ENCODE measurements at places on chromosomes 2 and 18.

GRCh38 chr2:29663268-29663667 lies 258.1 kb downstream of the ALK start:
- peak; percentile 19 for DNase-seq

GRCh38 chr18:68874361-68874760 lies 76.5 kb downstream of the CCDC102B start:
- no peak for DNase-seq

GRCh38 chr2:100365434-100365833 lies 43.1 kb upstream of the LONRF2 start:
- peak; percentile 50 for DNase-seq

- DNase-seq = peak; percentile 21
Observed at GRCh38 chr2:25567406-25567805, 106.0 kb downstream of the DTNB start.

GRCh38 chr2:68784188-68784587 lies 49.6 kb downstream of the ARHGAP25 start:
- DNase-seq = no peak

GRCh38 chr2:3465844-3466481 lies 53.4 kb downstream of the ADI1 start:
- DNase-seq = peak; percentile 83

GRCh38 chr18:54173250-54173649 lies 51.2 kb downstream of the MBD2 start:
- no peak for DNase-seq

GRCh38 chr18:69217196-69218000 lies 183.3 kb upstream of the DOK6 start:
- DNase-seq = no peak

DNA sequence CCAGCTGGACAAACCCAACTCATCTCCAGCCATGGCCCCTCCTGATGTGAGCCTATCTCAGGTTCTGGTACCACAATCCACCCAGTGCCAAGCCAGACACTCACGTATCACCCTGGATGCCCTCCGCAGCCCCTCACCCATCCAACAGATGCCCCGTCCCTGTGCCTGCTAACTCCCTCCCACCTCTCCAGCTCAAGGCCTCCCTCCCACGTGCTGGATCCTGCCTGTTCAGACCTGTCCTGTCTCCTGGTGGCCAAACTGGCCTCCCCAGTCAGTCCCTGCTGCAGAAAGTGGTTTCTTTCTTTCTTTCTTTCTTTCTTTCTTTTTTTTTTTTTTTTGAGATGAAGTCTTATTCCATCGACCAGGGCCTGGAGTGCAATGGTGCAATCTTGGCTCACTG lies 86.2 kb downstream of the RRM2 start:
- DNase-seq = no peak

DNA sequence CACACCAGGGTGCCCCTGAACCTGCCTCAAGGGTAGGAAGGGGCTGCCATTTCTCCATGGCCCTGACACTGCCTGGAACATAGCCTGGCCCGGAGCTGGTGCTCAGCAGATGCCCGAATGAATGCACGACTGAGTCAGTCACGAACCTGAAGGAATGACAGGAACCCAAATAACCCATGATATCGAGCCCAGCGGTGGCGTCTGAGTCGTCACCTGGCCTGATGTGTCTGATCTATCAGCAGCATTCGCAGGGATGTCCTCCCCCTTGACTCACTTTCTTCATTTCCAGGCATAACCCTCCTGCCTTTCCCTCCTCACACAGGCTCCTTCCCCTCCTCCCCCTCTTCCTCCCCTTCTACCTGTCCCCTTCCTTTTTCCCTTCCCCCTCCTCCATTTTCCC lies 52.1 kb upstream of the SMAD7 start:
- DNase-seq = peak; percentile 37

DNA sequence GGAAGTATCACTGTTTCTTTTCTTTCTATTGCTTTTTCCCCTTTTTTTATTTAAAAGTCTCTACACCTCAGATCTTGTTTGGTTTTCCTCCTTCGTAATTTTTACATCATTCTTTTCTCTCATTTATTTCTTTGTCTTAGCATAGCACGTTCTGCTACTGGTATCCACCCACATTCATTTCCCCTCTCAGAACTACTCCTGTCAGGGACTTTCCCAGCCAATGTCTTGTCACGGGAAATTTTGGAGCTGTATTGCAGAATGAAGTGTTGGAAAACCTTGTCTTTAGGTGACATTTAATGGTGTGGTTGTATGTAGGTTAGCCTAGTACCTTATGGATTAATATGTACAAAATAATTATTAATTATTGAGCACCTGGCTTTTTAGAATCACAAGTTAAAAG lies 34.0 kb downstream of the TTLL4 start:
- DNase-seq = no peak

DNA sequence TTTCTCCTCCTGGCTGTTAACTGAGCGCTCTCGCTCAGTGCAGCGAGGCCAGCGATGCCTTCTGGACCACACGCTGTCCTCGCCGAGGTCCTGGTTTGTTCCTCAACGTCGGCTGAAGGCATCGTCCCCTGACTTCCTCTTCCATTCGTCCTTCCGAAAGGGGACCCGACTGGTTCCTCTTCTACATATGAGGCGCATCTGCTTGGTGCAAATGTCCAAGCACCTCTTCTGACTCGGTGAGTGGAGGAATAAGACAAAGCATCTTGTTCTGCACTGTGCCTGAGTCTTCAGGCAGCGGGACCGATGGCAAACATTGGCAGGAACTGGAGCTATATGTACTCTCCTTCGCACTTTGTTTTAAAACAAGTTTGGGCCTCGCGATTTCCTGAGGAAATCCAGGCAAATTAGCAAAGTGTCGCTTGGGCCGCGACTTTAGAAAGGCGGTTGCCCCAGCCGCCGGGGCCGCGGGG lies 621 bp upstream of the KCNS3 start:
- DNase-seq = no peak

- DNase-seq = no peak
Observed at GRCh38 chr2:43105586-43106558, 120.5 kb downstream of the ZFP36L2 start.

DNA sequence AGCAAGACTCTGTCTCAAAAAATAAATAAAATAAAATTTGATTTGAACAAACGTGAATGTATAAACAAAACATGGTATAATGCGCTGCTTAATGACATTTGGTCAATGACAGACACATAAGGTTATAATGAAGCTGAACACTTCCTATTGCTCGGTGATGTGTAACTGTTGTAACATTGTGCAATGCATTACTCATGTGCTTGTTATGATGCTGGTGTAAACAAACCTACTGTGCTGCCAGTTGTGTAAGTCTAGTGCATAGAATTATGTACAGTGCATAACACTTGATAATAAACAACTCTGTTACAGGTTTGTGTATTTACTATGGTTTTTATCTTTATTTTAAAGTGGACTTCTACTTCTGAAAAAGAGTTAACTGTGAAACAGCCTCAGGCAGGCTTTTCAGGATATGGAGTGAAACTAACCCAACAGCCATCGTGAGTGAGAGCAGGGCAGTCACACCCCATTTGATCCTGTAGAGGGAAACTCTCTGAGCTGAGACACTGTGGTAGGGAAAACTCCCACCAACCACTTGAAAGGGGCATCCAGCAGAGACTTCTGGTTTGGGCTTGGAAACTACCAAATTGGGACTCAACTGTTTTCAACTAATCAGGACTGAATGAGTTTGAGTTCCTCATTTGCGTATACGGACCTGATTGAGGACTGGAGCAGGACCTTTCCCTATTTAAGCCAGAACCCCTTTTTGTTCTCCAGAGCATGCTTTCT lies 8.7 kb upstream of the RPRD1A start:
- DNase-seq = no peak

DNA sequence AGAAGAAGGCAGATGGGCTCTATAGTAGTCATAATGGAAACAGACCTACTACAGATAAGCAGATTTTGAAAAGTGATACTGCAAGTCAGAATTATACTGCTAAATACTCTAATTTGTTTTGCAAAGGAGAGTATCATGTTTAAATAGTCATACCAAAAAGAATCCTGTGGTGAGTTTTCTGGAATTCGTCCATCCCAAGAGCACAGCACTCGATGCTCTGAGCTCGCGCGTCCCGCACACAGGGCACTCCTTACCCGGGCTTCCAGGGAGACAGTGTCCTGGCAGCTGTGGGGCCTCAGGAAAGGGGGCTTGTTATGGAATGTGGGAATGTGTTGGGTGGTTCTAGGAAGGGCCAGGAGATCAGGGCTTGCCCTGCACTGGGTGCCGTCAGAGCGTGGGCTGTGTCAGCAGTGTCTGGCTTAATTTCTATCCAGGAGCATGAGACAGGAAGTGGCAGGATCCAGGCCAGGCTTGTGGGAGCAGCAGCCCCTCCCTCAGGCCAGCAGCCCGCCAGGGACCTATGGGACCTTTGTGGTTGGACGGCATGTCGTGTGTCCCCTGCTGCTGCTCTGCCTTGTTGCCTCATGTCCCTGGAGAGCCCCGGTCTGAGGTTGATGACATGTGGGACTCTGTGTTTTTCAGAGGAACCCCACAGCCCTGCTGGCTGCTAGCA lies 193.2 kb upstream of the TPO start:
- no peak for DNase-seq

DNA sequence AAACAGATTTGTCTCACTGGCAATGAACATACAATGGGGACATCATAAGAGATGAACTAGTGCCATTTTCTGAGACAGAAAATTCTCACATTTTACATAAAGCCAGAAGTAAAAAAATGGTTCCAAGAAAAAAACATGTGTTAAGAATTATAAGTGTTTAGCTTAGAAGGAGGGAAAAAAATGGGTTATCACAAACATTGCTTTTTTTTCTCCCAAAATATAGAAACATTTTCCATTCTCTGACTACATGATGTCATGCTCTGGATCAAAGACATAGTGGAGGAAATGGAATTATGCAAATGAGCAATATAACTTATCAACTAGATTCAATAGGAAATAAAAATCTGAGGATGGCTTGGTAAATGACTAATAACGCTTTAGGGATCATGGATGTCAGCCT lies 49.8 kb downstream of the SPATS2L start:
- DNase-seq = no peak

GRCh38 chr2:206193671-206194357 lies 34.1 kb downstream of the EEF1B2 start:
- DNase-seq = no peak

GRCh38 chr2:160918906-160919503 lies 241.2 kb upstream of the TANK start:
- DNase-seq = no peak

DNA sequence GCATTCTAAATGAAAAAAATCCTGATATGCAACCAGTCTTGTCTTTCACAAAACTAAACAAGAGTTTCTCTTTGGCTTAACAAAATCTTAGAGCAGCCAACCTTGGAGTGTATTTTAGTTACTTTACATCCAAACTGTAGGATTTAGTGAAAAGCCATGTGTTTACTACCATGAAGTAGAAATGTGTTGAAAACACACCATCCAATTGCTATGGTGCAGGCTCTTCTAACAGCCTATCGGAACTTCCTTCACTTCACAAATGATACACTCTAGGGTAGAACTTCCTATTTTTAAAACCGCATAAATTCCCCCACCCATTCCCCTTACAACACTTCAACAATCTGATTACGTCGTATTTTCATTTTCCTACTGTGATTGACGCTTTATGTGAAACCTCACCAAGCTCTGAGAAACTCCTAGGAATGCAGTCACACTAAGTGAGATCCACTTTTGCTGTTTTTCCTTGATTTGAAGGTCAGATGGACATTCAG lies 74.4 kb upstream of the MAP4K4 start:
- DNase-seq = no peak

DNA sequence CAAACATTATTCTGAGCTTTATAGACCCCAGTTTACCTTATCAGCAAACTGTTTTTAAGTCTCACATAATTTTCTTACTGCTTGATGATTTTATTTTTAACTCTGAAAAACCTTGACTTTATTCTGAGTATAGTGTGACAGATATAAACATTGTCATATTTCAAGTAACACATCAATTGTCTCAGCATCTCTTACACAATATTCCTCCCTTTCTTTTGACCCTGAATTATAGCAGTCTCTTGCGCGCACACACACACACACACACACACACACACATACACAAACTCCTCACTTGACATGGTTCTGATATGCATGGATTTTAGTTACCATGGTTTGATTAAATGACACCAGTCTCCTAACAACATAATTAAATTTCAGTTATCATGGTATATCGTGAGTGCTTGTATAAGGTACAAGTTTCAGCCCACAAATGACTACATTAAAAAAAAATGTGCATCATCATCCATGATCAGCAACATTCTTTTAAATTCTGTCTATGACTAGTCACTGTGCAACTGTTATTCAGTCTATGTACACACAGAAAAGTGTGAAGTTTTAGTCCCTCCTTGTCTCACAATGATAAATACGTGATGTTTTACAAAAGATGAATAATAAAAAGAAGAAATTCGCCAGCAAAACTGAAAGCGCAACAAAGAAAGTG lies 39.5 kb upstream of the TACR1 start:
- peak; percentile 61 for DNase-seq

- no peak for DNase-seq
Observed at GRCh38 chr2:70041663-70042062, 45.6 kb upstream of the PCBP1 start.

GRCh38 chr2:218962859-218963492 lies 3.5 kb downstream of the CDK5R2 start:
- DNase-seq = peak; percentile 74

DNA sequence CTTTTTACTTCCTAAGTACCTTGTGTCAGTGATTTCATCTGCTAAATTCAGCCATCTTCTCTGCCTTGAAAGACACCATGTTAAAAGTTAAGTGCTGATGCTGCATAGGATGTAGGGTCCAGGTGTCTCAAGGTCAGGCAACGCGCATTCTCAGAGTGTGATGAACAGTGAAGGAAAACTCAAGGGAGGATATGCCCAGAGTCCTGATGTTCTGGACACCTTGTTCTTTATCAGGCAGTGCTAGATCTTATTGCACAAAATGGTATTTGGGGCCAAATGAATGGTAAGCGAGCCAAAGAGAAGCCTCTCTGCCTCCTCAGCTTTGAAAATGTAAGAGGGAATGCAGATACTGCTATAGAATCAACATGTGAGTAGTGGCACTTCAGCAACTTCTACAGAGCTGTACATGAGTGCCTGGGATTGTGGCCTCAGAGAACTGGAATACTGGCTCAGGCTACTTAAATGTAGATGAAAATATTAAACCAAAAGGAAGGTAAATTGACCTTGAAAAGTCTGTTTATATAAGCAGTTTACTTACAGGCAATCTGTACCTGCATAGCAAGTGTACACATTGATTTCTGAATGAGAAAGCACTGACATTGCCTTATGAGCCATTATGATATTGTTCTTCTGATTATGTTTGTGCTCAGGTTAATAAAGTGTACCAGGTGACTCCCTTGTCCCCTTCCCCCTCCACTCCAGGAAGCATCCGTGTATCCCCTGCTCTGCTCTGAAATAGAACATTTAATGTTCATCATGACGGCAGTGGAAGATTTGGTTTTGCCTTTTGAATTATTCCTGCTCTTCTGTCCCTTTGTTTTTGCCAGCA lies 86.7 kb upstream of the RANBP2 start:
- no peak for DNase-seq

GRCh38 chr2:74537140-74537539 lies 7.4 kb downstream of the HTRA2 start:
- DNase-seq = no peak

GRCh38 chr2:11513319-11513718 lies 20.5 kb upstream of the GREB1 start:
- no peak for DNase-seq

GRCh38 chr18:9766076-9766481 lies 58.0 kb downstream of the RAB31 start:
- DNase-seq = no peak

- DNase-seq = no peak
Observed at GRCh38 chr18:1026930-1027329, 122.3 kb downstream of the ADCYAP1 start.

All from RCC 7860 (cell line).